Brain pericyte (primary cell): ENCODE measurements at places on chromosomes 7 and 10.

GRCh38 chr10:34112171-34112782 is 702.8 kb downstream of the PARD3 start:
- DNase-seq = no peak

GRCh38 chr7:85454904-85455303 is 268.0 kb upstream of the SEMA3D start:
- no peak for DNase-seq

GRCh38 chr10:60237977-60238758 is 151.5 kb downstream of the ANK3 start:
- no peak for DNase-seq

GRCh38 chr10:85187047-85187446 is 858.7 kb downstream of the CCSER2 start:
- DNase-seq = no peak

- DNase-seq = no peak
Measured at GRCh38 chr7:94314413-94315410, 80.0 kb upstream of the COL1A2 start.

DNA sequence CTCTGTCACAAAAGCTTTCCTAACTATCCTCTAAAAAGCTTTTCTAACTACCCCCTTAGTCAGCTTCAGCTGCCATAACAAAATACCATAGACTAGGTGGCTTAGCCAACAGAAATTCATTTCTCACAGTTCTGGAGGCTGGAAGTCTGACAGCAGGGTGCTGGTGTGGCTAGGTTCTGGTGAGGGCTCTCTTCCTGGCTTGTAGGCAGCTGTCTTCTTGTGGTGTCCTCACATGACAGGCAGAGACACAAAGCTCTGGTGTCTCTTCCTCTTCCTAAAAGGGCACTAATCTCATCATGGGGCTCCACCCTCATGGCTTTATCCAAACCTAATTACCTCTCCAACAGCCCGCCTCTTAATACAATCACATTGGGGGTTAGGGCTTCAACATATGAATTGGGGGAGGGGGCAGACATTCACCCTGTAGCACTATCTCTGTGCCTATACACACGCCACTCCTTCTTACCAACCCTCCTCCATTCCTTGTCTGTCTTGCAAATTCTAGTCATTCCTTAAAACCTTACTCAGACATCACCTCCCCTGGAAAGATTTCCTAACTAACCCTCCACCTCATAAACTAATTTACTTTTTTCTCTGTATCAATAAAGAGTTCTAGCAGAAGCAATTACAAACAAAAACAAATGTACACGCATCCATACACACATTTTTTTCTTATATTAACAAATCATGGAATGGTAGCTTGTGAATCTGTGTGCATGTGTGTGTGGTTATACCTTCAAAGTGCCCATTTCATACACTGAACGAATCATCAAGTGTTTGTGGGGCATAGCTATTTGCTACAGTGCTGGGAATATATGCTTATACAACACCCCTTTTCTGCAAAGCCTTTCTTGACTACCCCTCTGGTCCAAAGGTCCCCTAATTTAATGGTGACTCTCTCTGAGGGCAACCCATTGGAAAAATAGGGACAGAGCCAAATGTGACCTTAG is 26.4 kb downstream of the RHOBTB1 start:
- DNase-seq = no peak

GRCh38 chr10:543862-544822 is 145.3 kb downstream of the DIP2C start:
- DNase-seq = no peak

- DNase-seq = no peak
Measured at GRCh38 chr10:124003481-124003870, 89.9 kb downstream of the CHST15 start.

GRCh38 chr7:143250822-143251221 is 12.4 kb upstream of the GSTK1 start:
- DNase-seq = no peak

DNA sequence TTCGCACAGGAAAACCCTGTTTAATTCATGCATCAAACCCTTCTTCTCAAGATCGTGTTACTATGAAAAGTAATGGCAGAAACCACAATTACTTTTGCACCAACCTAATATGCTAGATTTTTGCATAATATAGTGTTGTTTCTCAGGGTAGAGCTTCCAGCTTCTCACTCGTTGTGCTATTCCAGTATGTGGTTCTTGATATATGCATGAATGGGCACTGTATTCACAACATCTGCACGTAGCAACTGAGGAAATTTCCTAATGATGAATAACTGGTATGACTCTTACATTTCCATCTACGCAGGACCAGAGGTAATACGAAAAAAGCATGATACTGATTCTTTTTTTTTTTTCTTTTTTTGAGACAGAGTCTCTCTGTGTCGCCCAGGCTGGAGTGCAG is 326.6 kb upstream of the GALNT17 start:
- DNase-seq = no peak

DNA sequence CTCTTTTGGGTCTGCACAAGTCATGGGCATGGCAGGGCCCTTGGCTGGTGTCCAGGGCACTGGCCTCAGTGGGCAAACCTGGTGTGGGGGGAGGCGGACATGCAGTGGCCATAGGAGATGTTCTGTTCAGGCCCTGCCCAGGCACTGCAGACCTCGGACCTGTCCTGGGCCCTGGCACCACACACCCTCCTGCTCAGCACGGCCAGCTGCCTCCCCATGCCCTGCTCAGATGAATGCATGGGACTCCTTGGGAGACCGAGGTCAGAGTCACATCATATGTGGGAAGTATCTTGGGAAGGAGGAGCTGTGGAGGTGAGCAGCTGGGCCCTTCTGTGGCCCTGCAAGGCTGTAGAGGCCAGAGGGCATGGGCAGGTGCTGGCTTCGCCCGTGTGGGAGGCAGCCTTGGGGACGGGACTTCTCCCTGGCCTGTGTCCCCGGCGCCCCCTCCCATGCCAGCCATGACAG is 130.8 kb downstream of the VIPR2 start:
- no peak for DNase-seq

GRCh38 chr10:3350205-3350604 is 177.6 kb upstream of the PITRM1 start:
- no peak for DNase-seq

- DNase-seq = no peak
Measured at GRCh38 chr7:22879709-22880306, 57.2 kb upstream of the TOMM7 start.

- DNase-seq = no peak
Measured at GRCh38 chr7:135845415-135846075, 96.9 kb upstream of the FAM180A start.

- no peak for DNase-seq
Measured at GRCh38 chr7:23276376-23276775, 22.8 kb upstream of the MALSU1 start.

GRCh38 chr7:33421429-33421828 is 292.1 kb downstream of the BBS9 start:
- no peak for DNase-seq

DNA sequence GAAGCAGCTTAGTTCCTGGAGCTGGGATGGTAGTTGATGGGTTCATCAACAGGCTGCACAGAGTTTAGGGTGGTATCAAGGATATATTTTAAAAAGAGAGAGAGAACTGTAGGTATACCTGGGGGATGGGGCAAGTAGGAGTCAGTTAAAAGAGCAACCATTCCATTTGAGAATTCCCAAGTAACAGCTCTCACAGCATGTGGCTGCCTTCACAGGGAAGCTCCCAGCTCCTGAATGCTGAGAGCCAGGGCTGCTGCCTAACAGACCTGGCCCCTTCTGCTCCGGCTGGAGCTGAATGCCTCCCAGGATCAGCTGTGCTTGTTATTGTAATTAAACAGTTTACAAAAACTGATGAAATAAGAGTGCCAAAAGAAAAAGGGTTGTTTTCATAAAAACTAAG is 58.8 kb upstream of the GPR26 start:
- no peak for DNase-seq

DNA sequence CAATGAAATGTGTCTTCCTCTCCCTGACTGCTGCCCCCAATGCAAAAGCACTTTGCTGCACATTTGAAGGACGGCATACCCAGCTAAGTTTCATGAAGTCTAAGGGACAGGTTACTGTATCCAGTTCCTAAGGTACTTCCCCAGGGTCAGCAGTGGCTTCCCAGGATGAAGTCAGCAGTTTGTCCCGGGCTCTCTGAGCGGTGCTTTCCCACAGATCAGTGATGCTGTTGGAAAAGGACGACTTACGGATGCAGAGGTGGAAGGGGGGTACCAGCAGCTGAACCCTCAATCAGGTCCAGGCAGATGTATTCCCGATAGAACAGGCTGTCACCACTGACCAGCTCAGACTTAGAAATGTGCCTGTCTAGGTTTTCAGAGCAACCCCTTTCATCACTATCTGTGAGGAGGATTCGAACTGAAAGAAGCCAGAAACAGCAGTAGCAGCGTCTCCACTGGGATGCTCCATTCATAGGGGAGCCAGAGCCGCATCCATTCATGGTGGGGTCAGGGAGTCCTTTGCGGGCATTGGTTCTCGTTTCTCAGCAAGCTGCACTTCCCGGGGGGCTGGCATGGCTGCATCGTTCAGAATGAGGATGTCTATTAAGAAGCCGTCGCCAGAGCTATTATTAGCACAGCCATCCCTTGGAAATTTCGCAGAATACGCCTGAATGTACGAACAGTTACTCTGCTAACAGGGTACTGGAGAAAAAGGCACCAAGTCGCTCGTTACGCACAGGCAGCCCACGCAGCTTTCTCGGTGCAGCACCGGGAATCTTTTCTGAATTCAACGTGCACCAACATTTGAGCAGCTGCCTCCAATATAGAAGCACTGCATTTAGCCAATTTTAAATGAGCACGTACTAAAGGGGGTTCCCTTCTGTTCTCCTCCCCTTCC is 303.7 kb downstream of the PRPF18 start:
- no peak for DNase-seq

DNA sequence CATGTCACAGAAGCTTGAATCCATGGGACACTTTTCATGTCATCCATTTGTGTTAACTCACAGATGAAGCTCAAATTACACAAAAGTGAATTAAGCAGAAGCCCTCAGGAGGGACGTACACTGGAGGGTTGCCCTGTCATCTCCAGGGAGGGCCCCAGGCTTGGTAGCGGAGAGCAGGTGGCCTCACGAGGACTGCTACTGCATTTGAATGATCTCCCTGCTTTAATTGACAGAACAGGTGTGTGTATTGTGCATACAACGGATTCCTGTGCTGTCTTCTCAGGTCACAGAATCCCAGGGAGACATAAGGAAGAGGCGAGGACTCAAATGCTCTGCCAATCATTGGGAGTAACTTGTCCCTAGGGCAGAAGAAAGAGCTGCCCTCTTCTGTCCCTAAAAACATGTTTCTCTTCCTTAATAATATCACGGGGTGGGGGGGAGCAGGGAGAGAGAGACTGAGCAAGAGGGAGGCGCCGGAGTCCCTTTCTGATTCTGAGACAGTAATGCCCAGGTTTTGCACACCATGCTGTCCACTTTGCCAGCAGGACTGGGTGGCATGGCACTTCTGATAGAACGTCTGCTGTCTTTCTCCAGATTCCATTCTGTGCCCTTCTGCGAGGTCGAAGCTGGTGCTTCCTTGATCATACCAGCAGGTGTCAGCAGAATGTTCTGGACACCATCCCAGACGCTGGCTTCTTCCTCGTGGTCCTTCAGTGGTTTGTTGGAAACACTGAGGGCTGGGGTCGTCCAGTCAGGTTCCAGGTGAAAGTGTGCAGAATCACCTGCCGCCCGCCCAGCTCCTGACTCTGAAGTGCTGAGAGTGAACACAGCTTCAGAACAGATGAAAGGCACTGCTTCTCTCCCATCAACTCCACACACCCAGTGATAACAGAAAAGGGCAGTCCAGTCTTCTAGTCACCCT is 26.2 kb upstream of the RASGEF1A start:
- DNase-seq = peak; percentile 7

DNA sequence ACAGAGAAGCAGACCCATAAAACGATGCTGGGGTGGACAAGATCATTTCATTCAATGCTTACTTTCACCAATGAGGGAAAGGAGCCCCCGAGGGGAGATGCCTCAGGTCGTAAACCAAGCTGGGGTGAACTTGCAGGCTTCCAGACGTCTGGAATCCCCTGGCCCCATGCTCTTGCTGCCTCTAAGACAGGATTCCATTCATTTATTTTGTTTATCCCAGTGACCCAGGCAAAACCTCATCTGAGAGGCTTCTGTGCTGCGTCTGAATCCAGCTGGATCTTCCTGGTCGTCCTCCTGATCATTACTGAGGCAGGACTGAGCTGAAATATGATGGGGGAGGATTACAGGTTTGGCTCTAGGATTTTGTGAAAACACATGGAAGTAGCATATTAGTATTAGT is 182.9 kb downstream of the MYOF start:
- DNase-seq = no peak

DNA sequence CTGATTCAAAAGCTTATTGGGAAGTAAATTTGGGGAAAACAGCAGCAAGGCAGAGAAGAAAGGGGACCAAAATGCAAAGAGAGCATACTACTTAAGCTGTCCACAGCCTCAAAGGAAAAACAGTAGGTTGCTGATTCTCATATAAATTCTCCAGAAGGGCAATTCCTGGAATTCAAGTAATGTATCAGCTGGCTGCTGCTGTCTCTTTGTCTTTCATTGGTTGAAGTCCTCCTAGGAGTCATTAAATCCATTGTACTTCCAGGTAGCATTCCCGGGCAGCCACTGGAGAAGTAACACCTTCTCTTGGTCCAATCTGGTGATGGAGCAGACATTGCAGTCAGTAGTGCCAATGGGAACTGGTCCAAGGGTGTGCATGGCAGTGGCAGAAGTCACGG is 22.7 kb downstream of the BET1 start:
- no peak for DNase-seq

DNA sequence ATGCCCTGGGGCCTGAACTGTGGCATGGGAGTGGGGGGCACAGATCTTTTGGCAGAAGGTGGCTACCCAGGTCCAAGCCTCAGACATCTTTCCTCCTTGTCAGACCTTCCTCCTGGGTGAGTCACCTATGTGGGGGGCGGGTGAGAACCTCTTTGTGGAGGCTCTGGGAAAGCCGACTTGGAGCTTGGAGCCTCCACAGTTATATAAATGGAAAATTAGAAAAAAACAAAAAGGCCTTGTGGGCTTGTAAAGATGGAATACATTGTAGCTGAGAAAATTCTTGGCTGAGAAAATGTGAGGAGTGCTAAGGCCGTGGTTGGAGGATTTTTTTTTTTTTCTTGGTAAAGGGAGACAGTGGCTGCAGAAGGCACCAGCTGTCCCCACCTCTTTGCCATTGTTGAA is 292.5 kb downstream of the CCDC3 start:
- DNase-seq = no peak

- DNase-seq = no peak
Measured at GRCh38 chr7:156353352-156353751, 287.2 kb upstream of the RNF32 start.

DNA sequence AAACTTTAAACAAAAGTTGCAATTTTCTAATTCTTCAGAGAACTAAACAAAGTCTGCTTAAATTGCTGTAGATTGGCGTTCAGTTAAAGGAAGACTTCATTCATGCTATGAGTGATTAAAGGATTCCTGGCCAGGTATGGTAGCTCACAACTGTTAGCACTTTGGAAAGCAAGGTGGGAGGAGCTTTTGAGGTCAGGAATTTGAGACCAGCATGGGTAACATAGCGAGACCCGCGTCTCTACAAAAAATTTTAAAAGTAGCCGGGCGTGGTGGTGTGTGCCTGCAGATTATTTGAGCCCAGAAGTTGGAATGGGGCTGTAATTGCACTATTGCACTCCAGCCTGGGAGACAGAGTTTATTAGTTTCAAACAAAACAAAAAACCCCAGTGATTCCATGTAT is 13.5 kb upstream of the SCRN1 start:
- DNase-seq = no peak
